ENCODE measurements at places on chromosomes 2 and 18.

DNA sequence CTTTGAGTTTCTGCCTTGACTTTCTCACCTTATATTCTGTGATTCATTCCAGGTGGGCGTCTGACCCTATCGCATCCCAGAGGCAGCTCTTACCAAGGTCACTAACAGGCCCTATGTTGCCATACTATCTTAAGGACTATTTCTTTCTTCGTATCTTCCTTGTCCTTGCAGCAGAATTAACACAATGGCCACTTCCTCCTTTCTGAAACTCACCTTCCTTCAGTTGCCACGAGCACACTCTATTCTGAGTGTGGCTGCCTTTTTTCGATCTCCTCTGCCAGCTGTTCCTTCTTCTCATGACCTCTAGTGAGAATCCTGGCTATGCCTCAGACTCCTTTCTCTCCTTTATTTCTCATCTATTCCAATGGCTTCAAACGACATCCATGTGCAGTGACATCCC, 160.4 kb upstream of the CCDC195 start:
- DNase-seq: no peak

- DNase-seq: peak; percentile 24
Observed at GRCh38 chr2:177242121-177242987, 22.2 kb downstream of the NFE2L2 start.

GRCh38 chr2:178830451-178830850, 23.2 kb upstream of the TTN start:
- no peak for DNase-seq

GRCh38 chr2:120441351-120441700, 95.4 kb downstream of the INHBB start:
- DNase-seq: no peak

GRCh38 chr2:33488715-33489540, 12.5 kb downstream of the RASGRP3 start:
- DNase-seq: no peak

DNA sequence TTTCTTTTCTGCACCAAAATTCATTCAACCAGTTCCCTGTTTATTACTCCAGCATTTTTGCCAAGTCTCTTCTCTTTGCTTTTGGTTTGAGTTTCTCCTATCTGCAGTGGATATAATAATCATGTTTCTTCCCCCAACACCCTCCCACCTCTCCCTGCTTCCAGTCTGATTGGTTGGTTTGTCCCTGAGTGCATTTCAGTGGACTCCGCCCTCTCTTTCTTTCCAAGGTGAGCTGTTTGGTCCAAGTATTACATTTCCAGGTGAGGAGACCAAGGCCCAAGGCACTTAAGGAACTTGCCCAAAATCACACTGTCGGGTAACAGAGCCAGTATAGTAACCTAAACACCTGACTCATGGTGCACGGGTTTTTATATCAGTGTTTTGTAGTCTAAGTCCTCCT, 17.7 kb downstream of the MRO start:
- no peak for DNase-seq

DNA sequence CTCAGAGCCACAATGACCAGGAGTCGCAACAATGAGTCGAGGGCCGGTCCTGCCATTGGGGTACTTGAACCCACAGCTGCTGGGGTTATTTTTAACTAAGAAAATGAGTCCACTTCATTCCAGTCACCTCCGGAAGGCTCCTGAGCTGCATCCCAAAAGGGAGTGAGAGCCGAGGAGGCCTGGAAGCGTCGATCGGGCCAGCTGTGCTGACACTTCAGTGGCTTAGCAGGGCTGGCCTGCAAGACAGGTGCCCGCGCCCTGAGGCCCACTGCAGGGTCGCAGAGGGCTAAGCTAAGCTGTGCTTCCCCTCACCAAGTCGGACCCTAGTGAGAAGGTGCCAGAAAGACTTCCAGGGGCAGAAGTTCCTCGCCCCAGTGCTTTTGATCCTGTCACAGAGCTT, 21.1 kb downstream of the TBC1D8 start:
- DNase-seq: no peak

DNA sequence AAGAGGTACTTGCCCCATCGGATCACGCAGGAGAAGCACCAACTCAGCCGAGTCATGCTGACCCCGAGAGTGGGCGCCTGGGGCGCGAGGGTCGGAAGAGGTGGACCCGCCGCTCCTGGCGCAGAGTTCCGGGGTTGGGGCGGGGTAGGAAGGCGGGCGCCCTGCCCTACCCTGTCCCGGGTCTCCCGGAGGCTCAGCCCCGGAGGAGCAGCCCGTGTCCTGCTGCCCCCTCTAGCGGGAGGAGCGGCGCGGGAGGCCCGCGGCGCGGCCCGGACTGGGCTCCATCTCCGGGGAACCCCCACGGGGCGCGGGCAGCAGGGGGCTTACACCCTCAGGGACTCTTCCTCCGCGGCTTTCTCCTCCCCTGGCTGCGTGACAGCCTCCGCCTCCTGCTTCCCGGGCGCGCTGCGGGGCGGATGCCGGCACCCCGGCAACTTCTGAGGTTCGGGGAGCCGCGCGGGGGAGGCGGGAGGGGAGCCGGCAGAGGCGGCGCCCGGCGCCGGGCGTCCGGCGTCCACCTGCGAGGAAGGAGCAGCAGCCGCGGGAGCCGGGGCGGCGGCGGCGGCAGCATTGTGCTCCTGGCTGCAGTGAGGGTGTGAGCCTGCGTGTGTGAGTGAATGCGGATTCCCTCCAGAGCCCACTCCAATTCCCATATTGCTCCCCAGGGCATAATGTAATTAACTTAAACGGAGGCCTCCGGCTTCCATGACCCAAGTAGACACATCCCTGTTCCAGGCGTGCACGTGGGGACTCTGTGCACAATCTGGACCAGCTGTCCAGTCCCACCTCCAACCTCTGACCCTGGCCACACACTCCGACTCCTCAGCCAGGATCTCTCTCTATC, 7.6 kb upstream of the TNS1 start:
- peak; percentile 4 for DNase-seq

GRCh38 chr2:86822668-86823345, 32.1 kb upstream of the CD8A start:
- peak; percentile 41 for DNase-seq

DNA sequence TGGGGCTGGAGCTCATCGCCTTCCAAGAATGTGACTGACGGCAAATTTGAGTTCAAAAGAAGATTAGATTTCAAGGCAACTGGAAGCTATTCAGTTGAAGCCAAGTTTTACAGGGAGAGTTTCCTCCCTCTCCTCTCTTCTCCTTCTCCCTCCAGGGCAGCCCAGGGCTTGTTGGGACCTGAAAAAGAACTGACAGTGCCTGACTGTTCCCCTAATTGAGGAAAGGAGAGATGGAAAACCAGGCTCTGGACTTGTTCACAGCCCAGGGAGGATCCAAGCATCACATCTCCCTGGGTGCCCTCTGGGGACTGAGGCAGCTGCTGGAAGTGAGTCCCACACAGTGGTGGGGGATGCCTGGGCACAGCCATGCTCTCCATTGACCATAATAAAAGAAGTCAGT, 88.1 kb downstream of the THNSL2 start:
- no peak for DNase-seq

GRCh38 chr2:147989809-147990403, 30.6 kb downstream of the ORC4 start:
- peak; percentile 61 for DNase-seq

DNA sequence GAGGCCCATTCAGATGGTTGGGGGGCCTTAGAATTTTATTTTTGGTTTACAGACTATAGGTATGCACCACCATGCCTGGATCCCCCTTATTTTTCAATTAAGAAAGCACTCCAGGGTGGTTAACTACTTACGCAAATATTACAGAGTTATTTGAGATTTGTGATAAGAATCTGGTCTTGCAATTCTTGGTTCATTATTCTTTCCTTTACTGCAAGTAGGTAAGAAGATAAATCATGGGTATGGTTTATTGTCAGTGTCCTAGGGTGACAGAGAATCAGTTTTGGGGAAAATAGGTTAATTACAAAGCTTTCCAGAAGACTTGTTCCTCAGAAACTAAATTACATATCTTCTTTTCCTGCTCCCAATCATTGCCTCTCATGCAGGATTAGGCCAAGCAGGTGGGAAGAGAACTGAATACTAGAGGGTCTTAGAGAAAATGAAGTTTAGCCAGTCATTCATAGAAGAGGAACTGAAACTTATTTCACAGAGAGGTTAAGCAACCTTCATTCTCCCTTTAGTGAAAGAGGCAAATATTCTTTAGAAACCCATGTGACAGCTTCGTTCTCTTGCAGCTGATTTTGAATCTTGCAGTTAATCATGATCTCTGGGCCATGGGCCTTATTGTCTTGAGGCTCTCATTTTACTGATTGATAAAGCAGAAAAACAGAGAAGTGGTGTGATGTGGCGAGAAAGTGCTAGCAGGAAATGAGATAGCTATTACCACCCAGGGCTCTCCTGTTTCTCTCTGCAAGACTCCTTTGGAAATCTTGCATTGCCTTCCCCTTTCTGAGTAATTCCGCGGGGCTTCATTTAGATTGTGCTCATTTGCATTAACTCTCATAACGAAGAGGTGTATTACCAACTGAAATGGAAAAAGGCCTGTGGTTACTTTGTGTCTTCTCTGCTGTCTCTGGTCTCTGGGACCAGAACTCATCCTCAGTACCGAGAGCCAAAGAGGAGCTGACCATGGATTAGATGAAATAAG, 44.8 kb upstream of the ARHGAP25 start:
- peak; percentile 5 for DNase-seq

- DNase-seq: no peak
Observed at GRCh38 chr2:188808947-188809355, 165.2 kb upstream of the COL3A1 start.

DNA sequence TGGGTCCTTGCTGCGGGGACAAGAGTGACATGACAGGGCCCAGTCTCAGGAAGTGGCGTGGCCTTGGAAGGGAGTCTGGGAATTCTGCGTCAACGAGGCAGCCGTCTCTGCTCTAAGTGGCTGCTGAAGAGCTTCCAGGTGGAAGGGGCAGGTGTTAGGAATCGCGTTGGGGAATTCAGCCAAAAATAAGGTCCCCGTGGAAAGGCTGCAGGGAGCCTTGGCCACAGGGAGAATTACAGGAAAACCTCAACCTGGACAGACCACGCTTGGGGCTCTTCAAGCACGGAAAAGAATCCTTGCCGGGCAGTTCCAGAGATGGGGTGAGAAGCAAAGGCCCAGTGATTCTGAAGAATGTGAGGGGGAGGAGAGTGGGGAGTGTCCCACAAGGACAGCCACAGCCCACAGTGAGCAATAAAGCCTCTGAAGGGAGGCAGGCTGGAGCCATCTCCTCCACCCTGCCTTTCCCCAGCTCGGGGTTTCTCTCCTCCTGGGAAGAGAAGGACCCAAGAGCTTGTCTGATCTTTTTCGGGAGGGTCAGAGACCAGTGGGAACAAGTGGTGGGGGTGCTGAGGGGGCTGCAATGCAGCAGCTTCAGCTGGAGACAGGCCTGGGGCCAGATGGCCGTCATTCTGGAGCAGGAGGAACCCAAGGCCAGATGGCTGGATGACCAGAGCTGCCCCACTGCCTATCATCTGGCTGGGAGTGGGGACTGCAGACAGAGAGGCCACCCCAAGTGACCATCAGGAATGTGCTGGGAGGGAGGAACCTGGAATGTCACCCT, 106.4 kb upstream of the SMAD2 start:
- no peak for DNase-seq

GRCh38 chr2:212842544-212843185, 304.1 kb upstream of the ERBB4 start:
- DNase-seq: no peak

DNA sequence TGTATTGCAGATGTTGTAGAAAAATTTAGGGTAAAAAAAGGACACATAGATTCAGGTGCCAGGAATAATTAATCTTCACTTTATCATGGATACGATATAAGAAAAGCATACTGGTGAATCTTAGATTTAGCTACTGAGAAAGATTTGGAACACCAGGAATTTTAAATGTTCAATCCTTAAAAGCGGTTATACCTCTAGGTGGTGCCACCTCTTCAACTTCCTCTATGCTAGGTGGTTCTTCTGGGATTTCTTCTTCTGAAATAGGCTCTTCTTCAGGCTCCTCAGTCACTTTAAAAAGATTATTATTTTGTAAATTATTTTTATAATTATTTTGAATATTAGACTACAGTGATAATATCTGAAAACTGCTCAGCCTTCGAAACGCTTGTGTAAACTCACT, 133.1 kb downstream of the TTN start:
- no peak for DNase-seq

GRCh38 chr2:138818556-138818955, 38.4 kb upstream of the NXPH2 start:
- DNase-seq: no peak

GRCh38 chr2:134988994-134989605, 58.1 kb downstream of the MAP3K19 start:
- DNase-seq: peak; percentile 28

DNA sequence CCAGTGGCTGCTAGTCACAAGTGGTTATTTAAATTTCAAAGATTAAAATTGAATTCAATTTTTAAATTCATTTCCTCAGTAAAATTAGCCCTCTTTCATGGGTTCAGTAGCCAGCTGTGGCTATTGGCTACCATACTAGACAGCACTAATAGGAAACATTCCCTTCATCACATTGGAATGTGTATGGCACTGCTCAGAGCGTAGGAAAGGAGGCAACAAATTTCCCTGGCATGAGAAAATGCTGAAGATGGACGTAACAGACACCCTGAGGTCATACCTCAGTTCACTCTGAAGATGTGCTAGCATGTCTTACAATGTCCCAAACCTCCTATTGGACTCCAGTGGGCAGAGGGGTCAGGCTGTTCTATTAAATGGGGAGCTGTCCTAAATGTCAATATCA, 96.4 kb downstream of the C1QL2 start:
- no peak for DNase-seq

GRCh38 chr2:149223472-149224095, 106.8 kb upstream of the LYPD6 start:
- no peak for DNase-seq

DNA sequence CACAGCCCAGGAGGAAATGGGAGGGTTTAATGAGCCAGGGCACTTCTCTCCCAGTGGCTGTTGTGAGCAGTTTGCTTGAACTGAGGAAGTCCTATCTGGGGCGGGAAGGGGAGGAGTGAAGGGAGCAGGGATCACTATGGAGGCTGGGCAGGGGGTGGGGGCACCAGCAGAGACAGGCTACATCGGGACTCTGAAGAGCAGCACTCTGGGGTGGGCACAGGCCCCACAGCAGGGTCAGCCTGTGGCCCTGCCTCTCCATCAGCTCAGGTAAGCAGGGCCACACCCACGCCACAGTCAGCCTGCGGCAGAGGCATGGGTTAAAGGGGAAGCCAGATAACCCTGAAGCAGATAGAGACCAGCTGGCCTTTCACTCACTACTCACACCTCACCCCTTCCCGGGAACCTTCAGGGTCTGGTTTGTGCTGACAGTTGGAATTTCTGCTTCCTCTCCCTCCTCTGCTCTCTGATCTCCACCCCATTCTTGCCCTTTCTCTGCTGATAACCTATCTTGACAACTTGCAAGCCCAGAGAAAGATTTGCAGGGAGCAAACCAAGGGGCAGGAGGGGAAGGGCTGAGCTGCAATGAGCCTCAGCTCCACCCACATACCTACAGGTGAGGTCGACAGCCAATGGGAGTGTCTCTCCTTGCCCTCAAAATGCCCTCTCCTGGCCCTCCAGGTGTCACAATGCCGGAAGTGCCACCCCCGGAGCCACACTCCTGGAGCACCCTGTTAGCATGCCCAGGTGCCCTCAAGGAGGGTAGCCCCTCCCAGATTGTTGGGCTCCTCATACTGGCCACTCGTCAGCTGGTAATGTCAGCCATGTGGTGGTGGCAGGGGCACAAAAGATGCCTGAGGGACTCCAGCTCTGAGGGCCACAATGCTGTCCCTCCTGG, 3.7 kb downstream of the SIGLEC15 start:
- DNase-seq: no peak

- DNase-seq: no peak
Observed at GRCh38 chr2:1714291-1715064, 29.8 kb downstream of the PXDN start.

GRCh38 chr2:16009560-16009959, 69.2 kb downstream of the MYCN start:
- DNase-seq: no peak

- no peak for DNase-seq
Observed at GRCh38 chr2:218736531-218736930, 25.9 kb downstream of the TTLL4 start.
